ENCODE measurements at places on chromosomes 5 and 9. TPM values are rescaled to one million over a fixed set of nuclear protein-coding genes. Genes with fewer than 3 reads are reported as not detected.
A peak's percentile ranks its signal among the peaks of the same experiment; 100 is the strongest.

- DNase-seq: peak; percentile 70
Observed at GRCh38 chr5:141814064-141814964, 63.9 kb downstream of the PCDH1 start.

DNA sequence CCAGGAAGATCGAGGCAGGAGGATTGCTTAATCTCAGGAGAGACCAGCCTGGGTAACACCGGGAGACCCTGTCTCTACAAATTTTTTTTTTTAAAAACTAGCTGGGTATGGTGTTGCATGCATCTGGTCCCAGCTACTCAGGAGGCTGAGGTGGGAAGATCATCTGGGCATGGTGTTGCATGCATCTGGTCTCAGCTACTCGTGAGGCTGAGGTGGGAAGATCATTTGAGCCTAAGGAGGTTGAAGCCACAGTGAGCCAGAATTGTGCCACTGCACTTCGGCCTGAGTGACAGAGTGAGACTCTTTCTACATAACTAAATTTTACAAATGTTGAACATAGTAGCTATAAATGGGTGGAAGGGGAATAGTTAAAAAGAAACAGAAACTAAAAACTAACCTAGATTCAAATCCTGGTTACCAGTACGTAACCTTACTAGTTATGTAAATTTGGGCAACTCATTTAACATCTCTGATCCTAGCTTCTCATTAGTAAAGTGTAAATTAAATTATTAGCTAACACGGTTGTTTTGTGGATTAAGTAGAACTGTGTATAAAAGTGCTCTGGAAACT, 41.7 kb downstream of the TMEM161B start:
- DNase-seq: no peak

DNA sequence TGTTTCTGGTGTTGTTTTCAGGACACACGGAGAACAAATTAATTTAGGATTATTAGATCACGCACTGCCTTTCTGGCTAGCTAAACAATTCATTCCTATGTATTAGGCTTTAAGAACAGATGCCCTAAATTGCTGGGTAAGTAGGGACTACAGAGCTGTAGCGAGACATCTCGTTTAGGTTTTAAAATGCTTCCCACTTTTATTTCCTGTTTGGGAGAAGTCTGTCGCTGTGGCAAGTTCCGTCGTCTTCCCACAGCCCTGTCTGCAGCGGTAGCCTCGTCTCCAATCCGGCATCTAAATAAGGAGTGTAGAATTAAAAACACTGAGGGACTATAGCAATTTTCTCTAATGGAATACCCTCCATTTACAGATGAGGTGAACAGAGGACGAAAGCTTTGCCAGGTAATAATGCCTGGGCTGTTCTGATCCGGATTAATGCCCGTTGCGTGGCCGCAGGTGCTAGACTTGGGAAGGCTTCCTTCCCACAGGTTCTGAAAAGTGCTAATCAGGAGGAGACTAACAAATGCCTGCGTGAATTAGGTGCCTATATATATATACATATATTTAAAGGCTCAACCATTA, 1.3 kb upstream of the TRIM36 start:
- DNase-seq: no peak

The KCNIP1 gene
- not detected for total RNA-seq

DNA sequence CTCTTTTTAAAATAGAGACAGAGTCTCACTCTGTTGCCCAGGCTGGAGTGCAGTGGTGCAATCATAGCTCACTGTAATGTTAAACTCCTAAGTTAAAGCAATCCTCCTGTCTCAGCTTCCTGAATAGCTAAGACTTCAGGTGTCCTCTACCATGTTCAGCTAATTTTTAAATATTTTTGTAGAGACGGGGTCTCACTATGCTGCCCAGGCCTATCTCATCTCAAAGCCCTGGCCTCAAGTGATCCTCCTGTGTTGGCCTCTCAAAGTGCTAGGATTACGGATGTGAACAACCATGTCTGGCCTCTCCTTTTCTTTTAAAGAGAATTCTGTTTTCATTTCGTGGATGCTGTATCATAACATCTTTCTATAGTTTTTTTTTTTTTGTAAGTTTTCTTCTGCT, 11.7 kb downstream of the STX17 start:
- no peak for DNase-seq

DNA sequence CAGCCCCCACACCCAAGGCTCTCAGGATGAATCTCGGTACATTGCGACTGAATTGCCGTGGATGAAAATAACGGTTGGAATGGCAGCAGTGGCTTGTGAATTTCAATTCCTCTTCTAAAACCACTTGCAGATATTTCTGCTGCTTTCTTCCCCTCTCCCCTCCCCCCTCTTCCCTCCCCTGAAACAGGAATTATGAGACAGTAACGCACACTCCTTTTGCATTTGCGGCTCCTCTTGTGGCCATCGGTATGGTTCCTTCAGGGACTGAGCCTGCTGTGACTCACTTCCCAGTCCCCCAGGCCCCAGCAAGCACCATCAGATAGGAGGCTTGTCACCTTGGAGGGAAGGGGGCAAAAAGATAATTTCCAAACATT, 9.7 kb downstream of the DCANP1 start:
- no peak for DNase-seq

DNA sequence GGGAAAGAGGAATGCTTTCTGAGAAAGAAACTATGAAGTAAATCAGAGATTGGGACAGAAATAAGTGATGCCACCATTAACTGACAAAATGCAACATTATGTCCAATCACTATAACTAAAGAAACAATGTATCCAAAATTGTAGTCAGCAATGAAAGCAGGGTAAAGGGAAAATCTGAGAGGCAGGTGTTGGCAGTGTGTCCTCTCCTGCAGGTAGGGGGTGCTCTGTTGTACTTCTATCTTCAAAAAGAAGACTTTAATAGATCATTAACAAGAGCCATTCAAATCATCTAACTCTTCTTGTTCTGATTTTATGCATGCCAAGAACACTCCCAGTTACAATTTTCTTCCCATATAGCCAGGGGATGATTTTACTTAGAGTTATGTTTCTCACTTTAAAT, 1275.7 kb downstream of the PTPRD start:
- no peak for DNase-seq

GRCh38 chr5:32278406-32278805, 34.3 kb downstream of the MTMR12 start:
- DNase-seq: no peak

DNA sequence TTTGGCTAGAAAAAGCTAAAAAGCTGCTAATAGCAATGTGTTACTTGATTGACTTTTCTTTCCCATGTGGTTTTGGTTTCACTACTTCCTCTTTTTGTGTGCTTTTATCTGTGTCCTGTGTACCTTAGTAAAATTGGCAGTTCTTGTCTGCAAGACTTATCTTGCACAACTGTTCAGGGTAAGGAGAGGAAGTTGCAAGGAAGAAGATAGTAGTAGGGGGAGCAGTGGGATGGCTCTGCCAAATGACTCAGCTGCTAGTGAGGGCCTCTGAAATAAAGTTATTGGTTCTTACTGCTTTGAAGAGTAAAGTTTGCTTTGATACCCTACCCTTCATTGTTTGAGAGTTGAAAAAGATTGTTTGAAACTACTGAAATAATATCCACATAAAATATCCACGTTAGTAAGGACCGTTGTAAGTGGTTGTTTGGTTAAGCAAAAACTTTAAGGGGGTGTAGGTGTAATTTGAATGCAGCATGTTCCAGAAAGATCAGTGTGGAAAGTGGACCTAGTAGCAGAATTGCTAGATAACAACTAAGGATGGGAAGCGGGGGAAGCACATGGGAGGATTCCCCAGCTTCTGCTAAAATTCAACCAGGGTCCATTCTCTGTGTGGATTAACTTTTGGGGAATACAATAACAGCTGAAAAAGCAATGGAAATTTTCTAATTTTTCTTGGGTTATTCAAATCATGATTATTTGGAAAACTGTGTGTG, 123.5 kb downstream of the SCAMP1 start:
- no peak for DNase-seq

The BARHL1 gene
- total RNA-seq: not detected

GRCh38 chr9:132046456-132046855, 33.2 kb downstream of the MED27 start:
- no peak for DNase-seq

GRCh38 chr9:111975709-111976108, 79.1 kb downstream of the UGCG start:
- no peak for DNase-seq

DNA sequence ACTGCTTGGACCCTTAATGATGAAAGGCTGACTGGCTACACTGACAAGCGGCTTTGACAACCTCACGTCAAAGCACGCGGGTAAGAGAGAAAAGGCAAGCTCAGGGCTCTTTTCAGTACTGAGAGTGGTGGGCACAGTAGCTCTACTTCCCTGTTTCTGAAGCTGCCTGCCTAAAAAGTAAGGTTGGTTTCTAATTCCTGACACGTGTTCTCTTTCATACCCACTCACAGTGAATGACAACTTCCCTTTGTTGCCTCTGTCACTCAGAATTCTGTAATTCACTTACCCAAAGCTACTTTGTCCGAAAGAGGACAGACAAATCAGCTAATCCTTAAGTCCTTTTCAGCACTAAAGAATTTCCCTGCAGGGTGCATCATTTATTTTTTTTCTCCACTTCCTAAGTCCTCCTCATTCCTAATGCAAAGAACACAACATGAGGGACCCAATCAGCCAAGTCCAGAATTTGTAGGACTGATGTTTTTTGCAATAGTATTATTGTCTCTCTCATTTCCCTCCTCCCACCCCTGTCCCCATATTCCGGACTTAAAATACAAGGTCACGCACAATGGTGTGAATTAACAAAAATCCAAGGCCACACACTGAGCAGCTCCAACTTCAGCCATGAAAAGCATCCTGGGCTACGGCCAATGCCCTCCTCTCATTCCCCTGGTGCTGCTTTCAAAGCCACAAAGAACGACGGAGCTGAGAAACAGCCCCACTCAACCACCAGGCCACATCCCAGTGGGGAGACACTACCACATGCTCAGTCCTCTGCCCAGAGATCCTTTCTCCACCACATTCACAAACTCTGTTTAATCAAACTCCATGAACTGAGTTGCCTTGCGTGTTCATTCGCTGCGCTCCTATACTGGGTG, 221.0 kb downstream of the TSSK1B start:
- DNase-seq: no peak

- no peak for DNase-seq
Observed at GRCh38 chr5:76947082-76947503, 5.8 kb upstream of the CRHBP start.

DNA sequence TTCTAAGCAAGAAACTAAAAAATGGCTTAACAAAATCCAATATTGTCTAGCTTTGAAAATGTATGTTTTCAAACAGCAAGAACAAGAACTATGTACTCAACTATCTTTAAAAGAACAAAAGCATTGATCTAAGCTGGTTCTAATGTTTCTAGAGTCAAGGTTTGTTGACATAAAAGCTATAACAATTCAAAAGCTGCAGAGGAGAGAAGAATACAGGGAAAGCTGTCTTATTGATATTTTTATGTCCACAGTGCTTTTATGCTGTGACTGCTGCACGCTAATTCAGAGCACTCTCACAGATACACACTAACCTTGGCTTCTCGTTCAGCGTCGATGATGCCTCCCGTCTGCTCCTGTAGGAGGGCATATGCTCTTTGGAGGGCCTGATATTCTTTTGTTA, 129.5 kb upstream of the DPYSL3 start:
- no peak for DNase-seq

The PDGFRB gene
- total RNA-seq: 0.89 TPM

DNA sequence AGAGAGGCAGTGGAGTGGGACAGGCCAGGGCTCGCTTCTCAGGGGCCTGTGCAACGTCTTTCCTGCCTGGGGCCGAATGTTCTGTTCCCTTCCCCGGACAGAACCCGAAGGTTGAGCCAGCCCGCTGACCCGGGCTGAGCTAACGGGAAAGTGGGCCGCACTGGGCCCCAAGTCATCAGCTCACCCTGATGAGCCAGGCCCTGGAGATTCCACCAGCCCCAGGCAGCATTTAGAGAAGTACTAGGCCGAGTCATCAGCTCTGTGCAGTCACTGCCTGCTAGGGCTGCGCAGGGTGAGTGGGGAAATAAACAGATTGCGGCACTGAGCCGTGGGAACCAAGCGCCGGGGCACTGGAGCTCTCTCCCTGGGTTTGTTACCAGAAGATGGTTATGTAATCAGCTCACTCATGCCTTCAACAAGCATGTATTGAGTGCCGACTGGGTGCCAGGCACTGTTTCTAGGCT, 29.1 kb upstream of the DUSP1 start:
- no peak for DNase-seq

- DNase-seq: no peak
Observed at GRCh38 chr9:134548618-134549017, 93.0 kb upstream of the COL5A1 start.

- no peak for DNase-seq
Observed at GRCh38 chr5:169703813-169704212, 66.7 kb downstream of the DOCK2 start.

The C5orf52 gene
- not detected for total RNA-seq

The ZFAND5 gene
- 92.9 TPM for total RNA-seq

DNA sequence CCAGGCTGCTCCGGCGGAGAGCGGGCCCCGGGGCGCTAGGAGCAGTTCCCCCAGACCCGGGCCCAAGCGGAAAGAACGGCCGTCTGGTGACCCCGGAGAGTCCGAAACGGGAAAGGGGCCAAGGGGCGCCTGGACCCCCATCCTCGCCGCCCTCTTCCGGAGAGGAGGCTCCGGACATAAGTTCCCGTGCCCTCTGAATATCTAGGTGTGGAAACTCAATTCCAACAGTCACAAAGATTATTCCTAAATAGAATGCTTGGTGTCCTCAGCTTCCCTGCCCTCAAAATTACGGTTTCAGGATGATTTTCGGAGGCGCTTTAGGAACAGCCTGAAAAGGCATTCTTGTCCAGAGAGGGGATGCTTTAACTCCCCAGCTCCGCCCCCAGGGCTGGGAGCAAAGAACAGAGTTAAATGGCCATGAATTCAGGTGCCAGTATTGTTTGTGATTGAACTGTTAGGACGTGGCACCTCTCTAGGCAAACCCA, 681 bp upstream of the LHFPL2 start:
- no peak for DNase-seq

The GRIN3A gene
- total RNA-seq: 0.02 TPM

GRCh38 chr9:133124123-133124906, 3.3 kb upstream of the RALGDS start:
- DNase-seq: no peak

DNA sequence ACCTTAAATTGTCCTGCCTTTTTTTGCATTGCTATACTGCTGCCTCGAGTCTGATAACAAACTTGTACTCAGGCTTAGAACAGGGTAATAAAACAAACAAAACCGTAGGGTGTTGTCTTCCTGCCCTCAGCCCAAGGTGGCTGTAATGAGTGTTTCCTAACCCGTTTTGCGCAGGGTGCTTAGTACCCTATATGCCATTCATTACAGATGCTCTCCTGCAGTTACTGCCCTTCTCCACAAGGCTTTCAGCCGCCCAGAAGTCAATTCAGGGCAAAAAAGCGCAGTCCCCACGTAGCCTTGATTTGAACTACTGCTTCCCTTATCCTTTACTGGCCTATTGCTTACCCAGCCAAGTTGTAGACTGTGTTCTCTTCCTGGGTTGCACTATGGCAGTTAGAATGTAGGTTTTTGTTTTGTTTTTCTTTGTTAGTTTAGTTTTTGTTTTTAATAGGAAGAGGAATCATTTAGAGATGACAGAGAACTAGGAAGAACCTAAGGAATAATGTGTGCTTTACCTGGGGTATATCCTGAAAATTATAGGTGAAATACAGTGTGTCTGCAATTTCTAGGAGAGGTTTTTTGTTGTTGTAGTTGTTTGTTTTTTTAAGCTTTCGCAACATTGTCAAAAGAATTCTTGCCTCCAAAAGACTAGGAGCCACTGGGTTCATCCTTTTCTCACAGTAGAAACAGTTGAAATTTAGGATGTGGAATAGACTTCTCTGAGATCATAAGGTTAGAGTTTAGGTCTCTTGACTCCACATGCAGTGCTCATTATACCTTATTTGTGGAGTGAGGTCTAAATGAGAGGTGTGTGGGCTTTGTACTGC, 1.3 kb downstream of the HMGXB3 start:
- peak; percentile 65 for DNase-seq

The ORM2 gene
- not detected for total RNA-seq
